ENCODE measurements at places on chromosomes 5 and 9. TPM values are rescaled to one million over a fixed set of nuclear protein-coding genes. Genes with fewer than 3 reads are reported as not detected.

PCDHA13 gene
- not detected for total RNA-seq

ADAMTS2 gene
- not detected for total RNA-seq

MYO10 gene
- total RNA-seq: not detected

COL15A1 gene
- 0.07 TPM for total RNA-seq

LRRC19 gene
- total RNA-seq: not detected

TMEFF1 gene
- not detected for total RNA-seq

- DNase-seq: no peak
Measured at GRCh38 chr5:154103233-154103632, 64.5 kb downstream of the MFAP3 start.

- DNase-seq: no peak
Measured at GRCh38 chr5:82519558-82519957, 241.4 kb upstream of the RPS23 start.

DNA sequence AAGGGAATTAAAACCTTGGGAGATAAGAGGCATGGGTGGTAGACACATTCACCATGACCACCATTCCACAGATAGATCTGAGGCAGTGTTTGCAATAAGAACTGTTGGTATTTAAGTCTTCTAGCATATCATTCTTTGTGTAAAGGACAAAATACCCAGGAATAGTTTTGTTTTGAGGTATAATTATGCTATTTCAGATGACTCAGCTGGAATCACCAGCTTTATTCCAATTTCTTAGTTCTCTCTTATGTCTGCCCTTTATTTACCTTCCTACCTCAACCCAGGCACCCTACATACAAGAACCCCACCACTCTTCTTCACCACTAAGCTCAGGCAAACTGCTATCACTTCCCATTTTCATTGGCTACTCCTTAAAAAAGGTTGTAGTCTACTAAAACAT, 94.7 kb upstream of the TRIO start:
- no peak for DNase-seq

DNA sequence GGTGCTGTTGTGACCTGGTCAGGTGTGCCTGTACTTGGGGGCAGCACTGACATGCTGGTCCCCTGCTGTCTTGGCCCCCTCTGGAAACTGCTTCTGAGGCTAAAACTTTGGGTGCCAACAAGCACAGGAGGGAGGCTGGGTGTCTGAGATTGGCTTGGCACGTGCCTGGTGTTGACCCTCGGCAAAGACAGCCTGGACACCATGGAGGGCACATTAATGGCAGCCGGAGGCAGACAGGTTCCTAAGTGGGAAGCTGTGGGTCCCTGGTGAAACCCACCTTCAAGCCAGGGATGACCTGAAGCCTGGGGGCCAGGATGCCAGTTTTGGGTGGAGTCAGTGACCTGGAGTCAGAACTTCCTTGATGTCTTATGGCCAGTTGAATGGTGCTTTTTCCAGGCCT, 894.1 kb downstream of the PTPRD start:
- no peak for DNase-seq

DNA sequence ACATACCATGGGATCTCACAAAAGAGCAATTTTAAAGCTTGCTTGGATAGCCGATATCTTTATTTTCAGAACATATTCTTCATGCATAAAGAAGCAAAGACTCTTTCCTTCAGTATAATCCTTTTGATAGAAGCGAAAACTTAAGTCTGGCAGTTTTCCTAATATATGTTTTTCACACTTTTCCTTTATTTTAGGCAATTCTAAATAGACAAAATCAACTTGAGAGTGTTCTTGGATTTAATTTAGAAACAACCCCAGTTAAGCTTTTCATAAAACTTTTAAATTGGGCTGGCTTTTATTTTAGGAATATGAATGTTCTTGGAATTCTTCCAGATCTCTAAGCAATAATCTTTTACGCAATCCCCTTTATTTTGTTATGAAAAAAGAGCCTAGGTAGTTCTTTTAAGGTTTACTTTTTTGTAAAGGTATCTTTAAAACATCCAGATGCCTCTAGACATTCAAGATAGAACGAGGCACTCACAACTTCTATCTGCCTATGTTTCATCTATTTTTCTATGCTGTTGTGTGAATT, 51.5 kb upstream of the HSPB3 start:
- no peak for DNase-seq

GRCh38 chr9:125587819-125588460, 119.1 kb downstream of the MAPKAP1 start:
- no peak for DNase-seq

DNA sequence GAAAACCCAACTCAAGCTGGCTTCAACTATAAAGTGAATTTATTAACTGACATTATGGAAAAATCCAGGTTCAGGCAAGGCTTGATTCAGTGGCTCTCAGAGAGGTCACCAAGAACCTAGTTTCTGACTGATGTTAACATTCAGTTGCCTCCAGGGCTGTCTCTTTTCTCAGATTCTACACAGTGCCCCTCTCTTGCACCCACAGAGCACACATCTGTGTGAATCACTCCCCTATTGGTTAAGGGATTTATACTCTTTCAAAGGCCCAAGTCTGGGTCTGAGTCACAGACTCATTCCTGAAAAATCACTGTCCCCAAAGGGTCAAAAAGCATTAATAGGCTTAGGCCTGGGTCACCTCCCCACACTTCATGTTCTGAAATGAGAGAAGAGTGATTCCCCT, 6.2 kb upstream of the HAVCR2 start:
- DNase-seq: no peak

DNA sequence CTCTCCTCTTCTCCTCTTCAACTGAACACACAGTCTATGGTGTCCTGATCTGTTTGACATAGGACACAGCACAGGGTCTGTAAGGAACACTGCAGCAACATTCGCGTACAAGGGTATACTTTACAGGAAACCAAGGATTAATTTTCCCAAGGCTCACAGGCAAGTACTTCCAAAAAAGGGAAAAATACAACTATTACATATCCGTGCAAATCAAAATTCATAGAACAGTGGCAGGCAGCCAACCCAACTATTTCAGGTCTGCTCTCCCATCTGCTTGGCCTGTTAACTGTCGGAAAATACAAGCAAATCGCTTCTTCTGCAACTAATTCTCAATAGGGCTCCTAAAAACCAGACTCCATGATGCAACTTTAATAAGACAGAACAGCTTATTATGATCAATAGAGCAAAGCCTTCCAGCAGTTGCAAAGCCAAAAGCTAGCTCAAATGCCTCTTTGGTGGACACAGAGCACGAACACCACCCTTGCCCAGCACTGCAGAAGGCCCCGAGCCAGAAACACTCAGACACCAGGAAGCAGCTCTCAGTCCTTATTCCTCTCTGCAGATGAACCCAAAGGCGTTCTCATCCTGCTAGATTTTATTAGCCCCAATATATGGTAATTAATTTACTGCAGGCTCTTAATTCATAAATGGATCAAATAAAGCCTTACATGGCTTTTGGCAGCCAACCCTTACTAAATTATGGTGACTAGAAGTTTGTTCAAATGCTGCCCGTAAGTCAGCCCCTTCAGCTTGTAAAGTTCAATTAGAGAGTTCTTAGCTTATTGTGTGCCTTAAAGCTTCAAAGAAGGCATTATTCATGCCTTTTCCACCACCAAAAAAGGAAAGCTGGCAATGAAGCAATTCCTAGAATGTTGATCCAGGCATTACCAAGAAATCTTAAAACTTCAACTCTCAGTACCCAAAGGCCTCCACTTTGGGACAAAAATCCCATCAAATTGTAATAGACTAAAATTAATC, 68.8 kb downstream of the ZNF608 start:
- DNase-seq: no peak

DNA sequence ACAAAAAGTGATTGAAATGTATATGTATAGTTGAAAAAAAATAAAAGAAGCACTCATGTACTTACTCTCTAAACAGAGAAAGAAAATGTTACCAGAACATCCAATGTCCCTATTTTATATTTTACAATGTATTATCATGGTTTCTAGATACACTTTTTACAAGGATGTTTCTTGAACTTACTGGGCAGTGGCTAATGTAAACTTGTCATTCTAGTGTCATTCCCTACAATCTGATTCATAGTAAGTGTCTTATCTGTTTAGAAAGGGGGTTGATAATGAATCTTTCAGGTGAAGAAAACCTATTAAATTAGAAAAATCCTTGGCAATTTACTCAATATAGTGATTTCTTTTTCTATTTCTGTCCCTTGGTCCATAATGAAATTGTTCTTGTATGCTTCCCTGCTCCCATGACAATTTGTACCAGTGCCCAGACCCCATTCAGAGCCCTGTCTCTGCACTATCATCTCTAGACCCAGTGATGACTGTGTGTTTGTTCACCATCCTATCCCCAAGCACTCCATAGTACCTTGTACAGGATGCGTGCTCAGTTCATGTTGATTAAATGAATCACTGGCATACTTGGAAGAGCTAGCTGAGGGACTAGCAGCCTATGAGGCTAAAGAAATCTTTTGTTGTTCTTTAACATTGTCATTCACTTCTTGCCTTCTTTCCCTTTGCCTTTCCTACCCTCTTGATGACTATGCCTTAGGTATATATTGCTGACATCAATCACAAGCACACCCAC, 101.2 kb downstream of the HMHB1 start:
- no peak for DNase-seq

- no peak for DNase-seq
Measured at GRCh38 chr9:22522206-22522740, 75.6 kb downstream of the DMRTA1 start.

- peak; percentile 82 for DNase-seq
Measured at GRCh38 chr9:35736201-35736633, 3.8 kb downstream of the CREB3 start.

DNA sequence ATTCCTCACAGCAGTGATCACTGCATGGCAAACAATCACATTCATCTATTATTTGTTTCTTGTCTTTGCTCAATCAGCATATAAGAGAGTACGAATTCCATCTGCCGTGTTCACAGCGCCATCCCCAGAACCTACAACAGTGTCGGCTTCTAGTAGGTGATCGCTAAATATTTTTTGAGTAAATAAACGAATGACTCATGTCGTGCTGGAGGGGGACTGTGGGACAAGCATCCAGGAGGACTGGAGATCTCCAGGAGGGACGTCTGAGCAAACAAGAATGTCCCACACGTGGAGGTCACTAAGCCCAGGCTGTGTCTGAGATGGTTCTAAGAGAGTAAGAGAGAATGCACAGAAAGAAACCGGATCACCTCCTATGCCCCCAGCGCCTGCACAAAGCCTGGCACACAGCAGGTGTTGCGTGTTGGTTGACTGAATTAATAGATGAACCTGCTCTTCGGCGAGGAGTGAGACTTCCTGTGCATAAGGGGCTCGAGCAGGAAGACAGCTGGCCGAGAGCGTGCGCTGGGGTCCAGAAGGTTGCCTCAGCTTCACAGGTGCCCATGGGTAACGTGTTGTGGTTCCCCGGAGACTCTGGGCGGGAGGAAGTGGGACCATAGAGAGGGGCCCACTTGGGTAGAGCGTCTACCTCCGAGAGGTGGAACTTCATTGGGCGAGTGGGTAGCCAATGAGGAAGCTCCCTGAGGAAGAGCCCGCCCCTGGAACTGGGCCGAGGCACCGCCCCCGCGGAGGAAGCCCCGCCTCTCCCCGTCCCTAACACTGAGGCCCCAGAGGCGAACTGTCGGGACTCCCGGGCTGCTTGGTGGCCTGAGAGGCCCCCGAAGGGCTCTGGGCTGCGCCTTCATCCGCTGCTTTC, 193.0 kb downstream of the MELK start:
- peak; percentile 90 for DNase-seq

GRCh38 chr9:129876815-129877214, 41.6 kb downstream of the USP20 start:
- no peak for DNase-seq

GRCh38 chr5:56313004-56313531, 79.9 kb upstream of the ANKRD55 start:
- DNase-seq: no peak

Measured in activated CD4-positive, alpha-beta T cell treated with anti-CD3 and anti-CD28 coated beads, Interleukin-2, amount 10 ng/mL, durations not matched to agents 7 days and 5 days (primary cell).